ENCODE measurements at places on chromosomes 3 and 15. TPM values are rescaled to one million over a fixed set of nuclear protein-coding genes. Genes with fewer than 3 reads are reported as not detected.

Gene C3orf62
- 3.1 TPM for total RNA-seq

DNA sequence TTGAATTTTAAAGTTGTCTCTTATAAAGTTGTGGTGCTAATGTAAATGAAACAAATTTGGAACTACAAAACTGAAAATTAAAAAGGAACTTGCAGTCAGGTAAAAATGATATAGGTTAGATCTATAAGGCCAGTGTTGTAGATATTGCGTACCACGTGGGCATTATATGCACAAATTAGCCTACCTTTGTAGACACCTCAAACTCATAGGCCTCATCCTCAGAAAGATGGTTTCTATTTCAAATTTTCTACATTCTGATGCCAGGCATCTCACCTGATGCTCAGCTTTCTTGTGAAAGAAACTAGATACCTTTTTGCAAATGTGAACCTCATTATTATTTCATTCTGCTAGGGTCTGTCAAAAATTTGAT lies 25.6 kb downstream of the TMEM207 start:
- no peaks in the 10 kb centered on the region for H3K4me1 ChIP-seq
- H3K27ac ChIP-seq: no peak overlapping the region

Gene ACSBG1
- total RNA-seq: 0.22 TPM

- H3K4me3 ChIP-seq: no peak overlapping the region
- no peaks in the 10 kb centered on the region for H3K4me1 ChIP-seq
- H3K36me3 ChIP-seq: no peaks in the 10 kb centered on the region
- no peak for DNase-seq
Observed at GRCh38 chr3:161268601-161269000, 47.5 kb downstream of the NMD3 start.

Gene BNC1
- total RNA-seq: 1.0 TPM

Data from muscle of leg (tissue), 16 donors.